Activated CD8-positive, alpha-beta T cell treated with anti-CD3 and anti-CD28 coated beads for 36 hours (primary cell): ENCODE measurements at places on chromosomes 16 and 17. TPM values are rescaled to one million over a fixed set of nuclear protein-coding genes. Genes with fewer than 3 reads are reported as not detected.

- H3K4me3 ChIP-seq: no peak overlapping the region
- H3K27me3 ChIP-seq: no peaks in the 10 kb centered on the region
- no peak for DNase-seq
- peaks cover 5% of the 10 kb centered on the region for H3K36me3 ChIP-seq
- H3K4me1 ChIP-seq: peaks cover 47% of the 10 kb centered on the region
- no peak overlapping the region for H3K27ac ChIP-seq
Observed at GRCh38 chr17:29444589-29444988, 54.4 kb downstream of the TAOK1 start.

DNA sequence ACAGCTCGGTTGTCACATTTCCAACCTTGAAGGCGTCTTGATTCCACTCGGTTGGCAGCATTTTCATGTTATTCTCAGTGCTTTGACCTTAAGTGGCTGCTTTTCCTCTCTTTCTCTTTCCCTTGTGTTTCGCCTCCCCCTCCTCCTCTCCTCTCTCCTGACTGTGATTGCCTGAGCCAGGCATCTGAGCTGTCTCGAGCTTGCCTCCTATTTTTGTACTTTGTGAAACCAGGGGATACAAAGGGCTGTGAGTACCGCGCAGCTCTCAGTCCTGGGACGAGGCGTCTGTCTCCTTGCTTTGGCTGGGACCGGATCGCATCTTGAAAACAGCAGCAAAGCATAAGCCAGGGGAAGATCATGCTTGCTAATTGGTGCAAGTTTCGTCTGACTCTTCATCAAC is 48.8 kb upstream of the SDK2 start:
- DNase-seq: no peak
- no peaks in the 10 kb centered on the region for H3K4me1 ChIP-seq
- H3K27ac ChIP-seq: no peak overlapping the region
- H3K4me3 ChIP-seq: no peak overlapping the region
- no peaks in the 10 kb centered on the region for H3K27me3 ChIP-seq
- no peaks in the 10 kb centered on the region for H3K36me3 ChIP-seq

DNA sequence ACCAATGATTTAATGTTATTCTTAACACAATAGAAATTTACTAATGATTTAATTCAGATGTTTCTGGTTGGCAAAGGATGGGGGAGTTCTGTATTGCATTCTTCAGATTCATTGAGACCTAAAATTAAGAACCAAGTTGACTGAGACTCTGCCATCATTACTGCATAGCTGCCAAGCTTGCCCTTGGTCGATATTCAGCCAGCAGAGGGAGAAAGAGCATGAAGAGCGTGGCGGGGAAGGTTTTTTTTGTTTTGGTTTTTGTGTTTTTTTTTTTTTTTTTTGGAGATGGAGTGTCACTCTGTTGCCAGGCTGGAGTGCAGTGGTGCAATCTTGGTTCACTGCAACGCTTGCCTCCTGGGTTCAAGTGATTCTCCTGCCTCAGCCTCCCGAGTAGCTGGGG is 659.4 kb upstream of the EEF2KMT start:
- H3K36me3 ChIP-seq: no peaks in the 10 kb centered on the region
- no peak overlapping the region for H3K4me3 ChIP-seq

- H3K4me1 ChIP-seq: peaks cover 26% of the 10 kb centered on the region
- H3K4me3 ChIP-seq: peak overlapping the region; percentile 82
- peak; percentile 18 for DNase-seq
- peaks cover 1% of the 10 kb centered on the region for H3K27me3 ChIP-seq
- H3K27ac ChIP-seq: peak overlapping the region; percentile 87
Observed at GRCh38 chr16:53055541-53056391, 975 bp downstream of the CHD9 start.

The EME1 gene
- 48.6 TPM for total RNA-seq

The SMIM5 gene
- 0.25 TPM for total RNA-seq

DNA sequence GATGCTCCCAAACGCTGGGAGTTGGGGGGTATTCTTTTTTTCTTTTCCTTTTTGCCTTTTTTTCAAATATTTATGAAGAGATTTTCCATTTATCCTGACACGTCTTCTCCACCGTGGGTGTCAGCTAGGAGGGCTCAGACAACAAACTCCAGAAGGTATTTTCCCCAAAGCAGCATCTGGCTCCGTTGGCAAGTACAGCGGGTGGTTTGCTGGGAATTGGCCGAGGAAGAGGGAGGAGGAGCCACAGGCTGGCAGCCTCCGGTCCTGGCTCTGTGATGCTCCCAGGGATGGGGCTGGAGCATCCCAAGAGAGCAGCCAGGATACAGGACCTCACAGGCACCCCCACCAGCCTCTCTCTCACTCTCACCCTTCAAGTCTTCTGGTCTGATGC is 10.9 kb upstream of the CACNG4 start:
- H3K36me3 ChIP-seq: no peaks in the 10 kb centered on the region
- H3K27me3 ChIP-seq: peaks cover 4% of the 10 kb centered on the region
- no peak for DNase-seq
- no peak overlapping the region for H3K4me3 ChIP-seq
